Chondrocyte (in vitro differentiated cells): ENCODE measurements at places on chromosomes 2 and 18.

- DNase-seq, result no peak
- no peaks in the 10 kb centered on the region for H3K4me1 ChIP-seq
- no peak overlapping the region for H3K27ac ChIP-seq
- no peaks in the 10 kb centered on the region for H3K36me3 ChIP-seq
These were observed 494.4 kb downstream of the FBXO15 start for GRCh38 chr18:73653251-73653650.

DNA sequence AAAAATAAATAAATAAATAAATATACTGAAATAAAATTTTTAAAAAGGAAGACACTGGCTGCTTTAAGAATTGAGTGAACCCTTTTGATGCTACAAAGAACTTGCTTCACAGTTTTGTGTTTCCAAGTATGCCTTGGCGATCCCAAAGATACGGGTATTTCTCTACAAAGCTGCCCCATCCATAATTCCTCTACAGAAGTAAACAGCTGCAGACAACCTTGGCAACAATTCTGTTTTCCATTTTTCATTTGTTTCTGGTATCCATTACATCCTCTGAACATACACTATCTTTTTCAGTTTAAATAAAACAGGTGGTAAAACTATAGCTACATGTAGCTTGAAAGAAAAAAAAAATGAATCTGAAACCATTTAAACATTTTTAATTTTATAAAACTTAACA lies 552.8 kb upstream of the KLHL29 start:
- H3K27ac ChIP-seq, result no peak overlapping the region
- peaks cover 7% of the 10 kb centered on the region for H3K27me3 ChIP-seq
- no peak overlapping the region for H3K4me3 ChIP-seq
- no peak for DNase-seq
- H3K36me3 ChIP-seq, result no peaks in the 10 kb centered on the region

DNA sequence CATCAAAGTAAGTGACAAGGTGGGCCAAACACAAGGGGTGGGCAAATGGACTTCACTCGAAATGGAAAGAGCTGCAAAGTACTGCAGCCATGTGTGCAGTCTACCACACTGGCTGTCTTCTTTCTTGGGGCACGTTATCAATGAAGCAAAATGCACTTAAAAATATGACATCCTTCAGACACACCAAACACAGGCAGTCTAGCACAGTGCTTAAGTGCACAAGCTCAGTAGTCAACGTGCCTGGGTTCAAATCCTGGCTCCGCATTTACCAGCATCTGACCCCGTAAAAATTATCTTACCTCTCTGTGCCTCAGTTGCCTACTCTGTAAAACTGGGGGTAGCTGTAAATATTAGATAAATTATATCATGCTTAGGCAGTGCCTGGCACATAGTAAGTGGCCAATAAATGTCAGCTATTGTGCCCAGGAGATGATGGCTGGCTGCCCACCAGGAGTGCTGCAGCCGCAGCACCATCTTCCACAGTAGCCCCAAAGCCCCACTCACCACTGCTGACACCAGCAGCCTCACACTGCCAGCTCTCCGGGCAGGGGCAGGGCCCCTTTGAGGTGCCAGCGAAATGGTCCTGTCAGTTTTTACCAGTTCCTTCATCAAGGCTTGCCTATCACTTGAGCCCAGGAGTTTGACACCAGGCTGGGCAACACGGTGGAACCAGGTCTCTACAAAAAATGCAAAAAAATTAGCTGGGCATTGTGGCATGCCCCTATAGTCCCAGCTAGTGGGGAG lies 121.8 kb upstream of the SLC1A4 start:
- no peak overlapping the region for H3K4me3 ChIP-seq
- H3K4me1 ChIP-seq, result peaks cover 10% of the 10 kb centered on the region
- H3K36me3 ChIP-seq, result no peaks in the 10 kb centered on the region
- H3K27ac ChIP-seq, result no peak overlapping the region
- no peak for DNase-seq
- peaks cover 8% of the 10 kb centered on the region for H3K27me3 ChIP-seq

DNA sequence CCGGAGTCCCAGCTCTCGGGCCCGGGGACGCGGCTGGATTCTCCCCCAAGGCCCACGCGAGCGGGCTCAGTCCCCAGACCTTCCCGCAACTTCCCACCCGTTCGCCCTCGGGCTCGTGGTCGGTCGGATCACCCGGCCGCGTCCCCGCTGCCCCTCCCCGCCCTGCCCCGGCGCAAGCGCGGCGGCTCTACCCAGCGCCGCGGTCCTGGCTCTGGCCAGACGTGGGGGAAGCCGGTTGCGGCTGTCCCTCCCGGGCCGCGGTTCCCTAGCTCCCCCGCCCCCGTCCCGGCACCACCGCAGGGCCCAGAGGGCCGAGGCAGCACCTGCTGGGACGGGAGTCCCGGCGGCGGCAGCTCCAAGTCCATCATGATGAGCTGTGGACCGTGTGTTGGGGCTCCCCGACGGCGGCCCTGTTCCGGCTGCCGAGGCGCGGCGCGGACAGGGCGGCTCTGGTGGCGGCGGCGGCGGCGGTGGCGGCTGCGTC lies 276 bp downstream of the NFE2L2 start:
- no peaks in the 10 kb centered on the region for H3K36me3 ChIP-seq
- H3K27ac ChIP-seq, result peak overlapping the region; percentile 100
- DNase-seq, result no peak
- H3K4me1 ChIP-seq, result peaks cover 49% of the 10 kb centered on the region
- no peaks in the 10 kb centered on the region for H3K27me3 ChIP-seq
- H3K4me3 ChIP-seq, result peak overlapping the region; percentile 92

DNA sequence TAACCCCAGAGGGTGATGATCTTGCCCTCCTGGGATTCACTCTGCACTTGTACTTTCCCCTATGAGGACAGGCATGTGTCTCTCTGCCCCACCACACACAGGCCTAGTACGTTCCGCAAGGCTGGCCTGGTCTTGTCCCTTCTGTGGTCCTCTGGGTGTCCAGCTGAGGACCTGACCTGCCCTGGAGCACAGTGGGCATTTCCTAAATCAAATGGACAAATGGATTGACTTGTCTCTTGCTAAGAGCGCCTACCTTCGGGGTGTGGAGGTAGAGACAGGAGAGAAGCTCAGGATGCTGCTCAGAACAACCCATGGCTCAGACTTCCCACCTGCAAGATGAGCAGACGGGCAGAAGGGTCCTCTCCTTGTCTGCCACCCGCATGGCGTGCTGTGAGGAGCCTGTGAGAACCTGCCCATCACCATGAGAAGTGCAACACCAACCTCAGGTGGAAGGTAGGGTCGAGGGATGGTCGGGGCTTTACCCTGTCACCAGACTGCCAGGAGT lies 133.6 kb downstream of the MYCN start:
- peaks cover 4% of the 10 kb centered on the region for H3K4me1 ChIP-seq
- H3K4me3 ChIP-seq, result no peak overlapping the region
- peaks cover 3% of the 10 kb centered on the region for H3K27me3 ChIP-seq
- DNase-seq, result no peak
- H3K27ac ChIP-seq, result no peak overlapping the region

DNA sequence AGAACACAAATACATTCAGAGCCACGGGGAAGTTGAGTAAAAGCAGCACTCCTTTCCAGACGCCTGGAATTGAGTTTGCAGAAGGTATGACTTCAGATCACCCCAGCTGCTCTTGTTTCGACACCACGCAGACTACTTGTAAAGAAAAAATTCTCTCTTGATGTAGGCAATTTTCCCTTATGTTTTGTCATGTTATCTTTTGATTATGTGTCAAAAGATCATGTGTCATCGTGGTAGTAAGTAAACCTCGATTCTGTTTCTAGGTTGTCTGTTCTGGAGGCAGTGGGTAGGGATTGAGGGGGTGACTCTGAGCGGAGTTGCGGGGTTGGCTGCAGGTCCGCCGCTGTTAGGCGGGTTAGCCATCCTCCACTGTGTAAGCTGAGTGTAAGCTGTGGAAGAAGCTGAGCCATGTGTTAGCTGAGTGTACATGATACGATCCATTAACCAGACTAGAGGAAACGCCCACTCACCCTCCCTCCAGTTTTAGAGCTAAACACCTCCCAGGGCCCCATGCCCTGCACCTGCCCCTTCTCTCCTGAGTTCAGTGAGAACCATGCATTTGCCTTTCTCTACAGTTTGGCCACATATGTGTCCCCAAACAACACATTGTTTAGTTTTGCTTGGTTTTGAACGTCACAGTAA lies 181.8 kb downstream of the SNTG2 start:
- peaks cover 7% of the 10 kb centered on the region for H3K27me3 ChIP-seq
- no peaks in the 10 kb centered on the region for H3K36me3 ChIP-seq
- no peak overlapping the region for H3K27ac ChIP-seq
- peaks cover 4% of the 10 kb centered on the region for H3K4me1 ChIP-seq

DNA sequence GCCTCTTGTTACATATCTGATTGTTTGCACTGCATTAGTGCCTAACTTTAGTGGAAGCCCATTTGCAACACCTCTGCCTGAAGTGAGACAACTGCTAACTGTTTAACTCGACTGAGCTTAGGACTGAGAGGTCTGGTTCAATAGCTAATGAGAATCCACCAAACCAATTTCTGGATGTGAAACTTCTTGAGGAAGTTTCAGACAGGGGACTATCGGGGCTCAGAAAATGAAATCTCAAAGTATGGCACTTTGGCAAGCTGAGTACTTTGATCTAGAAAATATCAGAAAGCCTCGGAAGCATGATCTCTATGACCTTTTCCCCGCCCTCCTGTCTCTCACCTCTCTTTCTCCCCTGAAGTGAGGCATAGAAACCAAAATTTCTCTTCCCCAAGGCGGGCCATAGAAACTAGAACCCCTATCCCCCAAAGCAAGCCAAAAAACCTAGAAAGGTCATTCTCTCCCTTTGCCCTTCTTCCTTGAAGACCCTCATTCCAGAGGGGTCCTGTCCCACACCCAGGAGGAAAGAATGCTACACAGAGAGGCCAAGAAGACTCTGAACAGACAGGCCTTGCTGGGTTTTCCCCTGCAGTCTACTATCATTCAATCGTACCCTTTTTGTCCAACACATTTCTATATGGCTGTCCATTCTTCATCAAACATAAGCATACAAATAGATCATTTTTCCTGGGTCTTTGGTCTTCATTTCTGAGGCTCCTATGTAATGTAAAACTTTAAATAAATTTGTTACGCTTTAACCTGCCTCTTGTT lies 69.6 kb upstream of the CREB1 start:
- no peak for DNase-seq
- no peak overlapping the region for H3K4me3 ChIP-seq
- H3K27ac ChIP-seq, result no peak overlapping the region

- no peaks in the 10 kb centered on the region for H3K36me3 ChIP-seq
- H3K4me3 ChIP-seq, result no peak overlapping the region
- H3K27me3 ChIP-seq, result peaks cover 7% of the 10 kb centered on the region
These were observed 6.9 kb upstream of the RALB start for GRCh38 chr2:120245520-120246332.

DNA sequence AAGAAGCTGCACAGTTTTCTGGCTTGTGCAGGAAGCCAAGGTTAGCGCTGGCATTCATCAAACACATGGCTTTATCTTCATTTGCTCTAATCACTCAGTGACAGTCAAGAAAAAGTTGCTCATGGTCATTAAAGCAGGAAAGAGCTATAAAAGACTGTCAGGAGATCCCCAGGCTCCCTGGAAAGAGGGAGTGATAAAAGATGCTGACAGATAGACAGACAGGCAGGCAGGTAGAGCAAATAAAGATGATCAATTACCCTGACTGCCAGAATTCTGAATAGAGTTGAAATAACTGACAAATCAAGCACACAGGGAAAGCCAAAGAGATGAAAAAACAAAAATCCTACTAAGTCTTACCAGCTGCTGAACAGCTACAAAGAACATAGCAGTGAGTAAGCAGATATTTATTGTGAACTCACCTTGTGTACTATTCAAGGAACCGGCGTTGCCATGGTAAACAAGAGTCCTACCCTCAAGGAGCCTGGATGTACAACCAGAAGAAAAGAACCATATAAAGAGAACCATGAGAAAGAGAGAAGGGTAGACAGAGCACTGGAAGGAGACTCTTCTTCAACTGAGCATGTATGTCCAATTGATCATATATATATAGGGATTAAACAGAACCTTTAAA lies 68.0 kb downstream of the RNF152 start:
- peaks cover 12% of the 10 kb centered on the region for H3K36me3 ChIP-seq
- no peak for DNase-seq
- peaks cover 62% of the 10 kb centered on the region for H3K4me1 ChIP-seq
- H3K27me3 ChIP-seq, result no peaks in the 10 kb centered on the region
- no peak overlapping the region for H3K4me3 ChIP-seq

DNA sequence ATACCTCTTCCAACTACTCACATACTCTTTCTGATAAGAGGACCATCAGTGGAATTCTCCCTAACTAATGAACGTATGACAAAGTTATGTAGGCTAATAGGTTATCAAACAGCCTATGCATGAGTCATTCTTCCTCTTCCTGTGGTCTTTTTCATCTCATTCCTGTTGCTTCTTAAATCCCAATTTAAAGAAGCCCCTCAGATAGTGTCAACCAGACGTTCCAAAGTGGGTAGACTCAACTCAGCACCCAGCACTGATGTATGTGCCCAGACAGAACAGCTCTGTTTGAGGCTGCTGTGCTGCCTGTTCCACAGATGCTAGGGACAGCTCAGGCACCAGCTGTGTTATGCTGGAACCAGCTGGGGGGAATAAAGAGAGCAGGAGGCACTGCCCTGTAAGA lies 52.6 kb downstream of the CXCR4 start:
- H3K27ac ChIP-seq, result no peak overlapping the region
- H3K4me3 ChIP-seq, result no peak overlapping the region
- H3K36me3 ChIP-seq, result no peaks in the 10 kb centered on the region
- no peak for DNase-seq
- H3K4me1 ChIP-seq, result no peaks in the 10 kb centered on the region
- peaks cover 2% of the 10 kb centered on the region for H3K27me3 ChIP-seq

DNA sequence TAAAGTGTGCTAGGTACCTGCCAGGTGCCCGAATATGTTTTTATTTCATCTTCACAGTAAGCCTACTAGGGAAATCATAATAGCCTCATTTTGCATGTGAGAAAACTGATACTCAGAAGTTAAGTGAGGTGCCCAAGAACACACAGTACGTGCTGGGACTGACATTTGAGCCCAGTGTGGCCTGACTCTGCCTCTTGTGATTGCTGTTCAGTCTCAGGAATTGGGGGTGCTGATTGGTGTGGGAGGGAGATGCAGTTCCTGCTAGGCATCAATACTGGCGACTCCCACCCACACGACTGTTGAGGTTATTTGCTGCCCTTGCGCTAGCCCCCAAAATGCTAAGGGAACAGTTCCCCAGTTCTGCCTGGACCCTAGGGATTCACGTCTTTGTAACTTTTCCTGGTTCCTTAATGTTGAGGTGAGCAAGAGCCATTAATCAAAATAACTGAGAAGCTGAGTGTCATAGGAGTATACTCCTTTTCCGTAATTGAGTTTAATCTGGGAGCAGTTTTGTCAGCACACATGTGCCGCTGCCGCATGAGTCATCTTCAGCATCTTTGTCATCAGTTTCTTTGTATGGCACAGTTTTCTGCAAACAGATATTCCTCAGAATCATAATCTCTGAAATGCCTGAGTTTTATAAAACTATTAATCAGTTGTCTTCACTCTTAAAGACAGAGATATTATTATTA lies 120.7 kb downstream of the NCK2 start:
- H3K27ac ChIP-seq, result no peak overlapping the region
- peaks cover 43% of the 10 kb centered on the region for H3K4me1 ChIP-seq
- H3K4me3 ChIP-seq, result no peak overlapping the region
- no peaks in the 10 kb centered on the region for H3K36me3 ChIP-seq

- no peak overlapping the region for H3K4me3 ChIP-seq
- DNase-seq, result no peak
- peaks cover 7% of the 10 kb centered on the region for H3K36me3 ChIP-seq
- no peaks in the 10 kb centered on the region for H3K27me3 ChIP-seq
These were observed 80.5 kb downstream of the VRK2 start for GRCh38 chr2:58127111-58127510.

- H3K4me1 ChIP-seq, result peaks cover 4% of the 10 kb centered on the region
- no peak for DNase-seq
- no peak overlapping the region for H3K27ac ChIP-seq
- H3K4me3 ChIP-seq, result no peak overlapping the region
These were observed 888.0 kb downstream of the EPHA4 start for GRCh38 chr2:220684099-220684498.
